ENCODE measurements at places on chromosomes 3 and 15. TPM values are rescaled to one million over a fixed set of nuclear protein-coding genes. Genes with fewer than 3 reads are reported as not detected.

The ARPP19 gene
- total RNA-seq, result 69.9 TPM

The MEIS2 gene
- 4.2 TPM for total RNA-seq

The MYZAP gene
- total RNA-seq, result 2.6 TPM

The RABL3 gene
- 5.7 TPM for total RNA-seq

Data from skeletal muscle tissue (tissue), 5 donors.